NCI-H345 (cell line): ENCODE measurements at places on chromosomes 7 and 10.

DNA sequence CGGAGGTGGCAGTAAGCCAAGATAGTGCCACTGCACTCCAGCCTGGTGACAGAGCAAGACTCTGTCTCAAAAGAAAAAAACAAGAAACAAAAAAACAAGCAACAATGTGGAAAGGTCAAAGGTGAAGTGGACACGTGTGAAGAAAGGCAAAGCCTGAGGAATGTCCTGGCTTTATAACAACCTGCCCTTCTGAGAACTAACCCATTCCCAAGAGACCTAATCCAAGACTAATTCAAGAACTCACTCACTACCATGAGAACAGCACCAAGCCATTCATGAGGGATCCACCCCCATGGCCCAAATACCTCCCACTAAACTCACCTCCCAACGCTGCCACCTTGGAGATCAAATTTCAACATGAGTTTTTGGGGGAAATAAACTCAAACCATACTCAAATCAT, 47.5 kb upstream of the KIF5B start:
- DNase-seq, result no peak

DNA sequence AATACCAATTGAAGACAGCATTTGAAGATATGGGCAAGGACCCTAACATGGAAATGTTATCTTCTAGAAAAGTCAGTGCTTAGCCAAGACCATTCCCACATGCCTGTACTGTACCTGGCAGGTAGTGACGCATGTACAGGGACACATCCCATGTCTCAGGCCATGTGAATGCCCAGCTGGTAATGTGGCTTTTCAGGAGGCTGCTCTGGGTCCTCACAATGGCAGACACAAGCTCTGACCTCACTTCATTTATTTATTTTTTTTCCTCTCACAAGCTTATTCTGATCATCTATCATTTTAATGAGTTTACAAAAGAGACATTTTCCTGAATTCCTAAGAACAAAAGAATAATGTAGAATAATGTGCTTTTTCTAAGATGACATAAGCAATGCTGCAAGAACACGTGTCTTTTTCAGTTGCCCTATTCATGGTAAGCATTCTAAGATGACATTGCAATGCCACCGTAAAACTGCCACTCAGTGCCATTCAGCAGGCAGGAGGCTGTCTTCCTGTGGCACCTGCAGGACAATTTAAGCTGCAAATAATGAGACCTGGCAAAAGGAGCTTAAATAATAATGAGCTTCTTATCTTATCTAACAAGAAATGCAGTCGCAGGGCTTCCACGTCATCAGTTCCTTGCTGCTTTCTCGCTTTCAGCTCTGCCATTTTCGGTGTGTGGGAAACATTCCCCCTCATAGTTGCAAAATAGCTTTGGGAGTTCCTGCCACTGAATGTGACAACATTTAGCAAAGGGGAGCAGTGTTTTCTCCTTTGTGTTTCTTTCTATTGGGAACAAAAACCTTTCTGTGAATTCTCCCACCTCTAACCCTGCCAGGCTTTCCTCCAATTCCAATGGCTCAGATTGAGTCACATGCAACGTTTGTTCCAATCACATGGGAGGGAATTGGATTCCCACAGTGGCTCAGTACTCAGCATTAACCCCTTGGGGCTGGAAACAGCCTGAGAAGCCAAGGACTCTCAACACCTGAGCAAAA, 113.0 kb downstream of the SEC23IP start:
- DNase-seq, result no peak

DNA sequence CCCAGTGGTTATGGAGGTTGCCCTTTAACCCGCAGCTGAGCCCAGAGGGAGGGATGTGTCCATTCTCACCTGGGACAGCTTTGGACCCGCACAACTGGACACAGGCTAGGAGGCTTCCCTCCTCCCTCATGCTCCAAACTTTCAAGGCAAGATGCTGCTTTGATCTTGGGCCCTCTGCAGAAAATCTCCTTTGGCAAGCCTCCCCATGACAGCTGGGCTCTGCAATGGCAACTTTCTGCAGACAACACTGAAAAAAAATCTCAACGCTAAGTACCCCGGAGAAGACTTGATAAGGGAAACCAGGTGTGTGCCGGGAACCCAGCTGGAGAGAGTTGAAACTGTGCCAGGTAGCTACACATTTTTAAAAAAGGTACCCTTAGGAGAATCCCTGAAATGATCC, 610.1 kb downstream of the LRMDA start:
- no peak for DNase-seq

DNA sequence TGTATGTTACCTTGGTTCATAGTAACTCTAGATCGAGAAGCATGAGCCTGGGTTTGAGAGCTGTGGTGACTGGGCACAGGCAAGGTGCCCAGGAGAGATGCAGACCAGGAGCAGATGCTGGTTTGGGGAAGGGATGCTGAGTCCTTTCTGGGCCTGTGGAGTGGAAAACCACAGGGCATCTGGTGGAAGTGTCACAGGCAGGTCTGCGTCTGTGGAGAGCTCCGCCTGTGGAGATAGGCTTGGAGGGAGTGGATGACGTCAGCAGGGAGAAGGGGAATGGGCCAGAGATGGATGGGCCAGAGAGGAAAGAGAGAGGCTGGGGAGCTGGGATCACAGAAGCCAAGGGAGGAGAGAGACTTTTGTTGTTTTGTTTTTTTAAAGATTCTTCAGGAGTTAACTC, 14.8 kb downstream of the CYP26A1 start:
- no peak for DNase-seq

DNA sequence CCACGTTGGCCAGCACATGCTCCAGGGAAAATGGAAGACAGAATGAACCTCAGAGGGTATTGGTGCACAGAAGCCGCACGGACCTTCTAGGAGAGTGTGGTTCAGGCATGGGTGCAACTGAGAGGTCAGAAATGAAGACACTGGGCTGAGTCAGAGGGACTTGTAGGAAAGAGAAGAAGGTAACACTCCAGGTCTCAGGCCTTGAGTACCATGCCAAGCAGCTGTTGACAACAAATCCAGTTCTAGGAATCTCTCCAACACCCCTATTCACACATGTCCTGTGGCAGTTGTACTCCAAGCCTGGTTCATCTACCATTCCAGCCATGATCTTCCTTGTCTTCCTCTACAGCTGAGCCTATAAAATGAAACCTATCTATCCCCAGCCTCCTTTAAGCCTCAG, 251.6 kb downstream of the USP6NL start:
- no peak for DNase-seq

DNA sequence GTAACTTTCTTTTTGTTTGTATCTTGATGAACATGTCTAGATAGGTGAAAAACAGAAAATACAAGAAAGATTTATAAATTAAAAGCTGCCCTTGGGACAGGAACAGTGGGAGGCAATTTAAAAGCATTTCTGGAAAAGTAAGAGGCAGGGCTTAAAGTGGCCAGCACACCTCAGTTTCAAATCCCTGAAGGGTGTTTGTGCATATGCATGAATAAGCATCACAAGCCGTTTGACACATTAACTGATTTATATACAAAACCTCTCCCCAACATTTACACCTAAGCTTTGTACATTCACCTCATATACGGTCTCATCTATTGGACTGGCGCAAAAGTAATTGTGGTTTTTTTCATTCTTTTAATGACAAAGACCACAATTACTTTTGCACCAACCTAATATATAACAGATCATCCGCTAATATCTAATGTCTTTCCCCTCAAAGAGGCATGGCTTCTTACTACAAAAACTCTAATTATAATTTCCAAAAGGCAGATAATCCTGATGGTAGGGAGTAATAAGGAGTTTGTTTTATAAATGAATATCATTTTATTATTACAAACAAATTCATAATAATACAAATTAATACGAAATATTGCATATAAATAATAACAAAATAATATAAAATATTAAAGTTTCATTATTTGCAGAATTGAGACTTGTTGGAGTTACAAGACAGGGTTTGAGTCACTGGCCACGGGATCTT, 48.3 kb downstream of the LRGUK start:
- DNase-seq, result no peak

DNA sequence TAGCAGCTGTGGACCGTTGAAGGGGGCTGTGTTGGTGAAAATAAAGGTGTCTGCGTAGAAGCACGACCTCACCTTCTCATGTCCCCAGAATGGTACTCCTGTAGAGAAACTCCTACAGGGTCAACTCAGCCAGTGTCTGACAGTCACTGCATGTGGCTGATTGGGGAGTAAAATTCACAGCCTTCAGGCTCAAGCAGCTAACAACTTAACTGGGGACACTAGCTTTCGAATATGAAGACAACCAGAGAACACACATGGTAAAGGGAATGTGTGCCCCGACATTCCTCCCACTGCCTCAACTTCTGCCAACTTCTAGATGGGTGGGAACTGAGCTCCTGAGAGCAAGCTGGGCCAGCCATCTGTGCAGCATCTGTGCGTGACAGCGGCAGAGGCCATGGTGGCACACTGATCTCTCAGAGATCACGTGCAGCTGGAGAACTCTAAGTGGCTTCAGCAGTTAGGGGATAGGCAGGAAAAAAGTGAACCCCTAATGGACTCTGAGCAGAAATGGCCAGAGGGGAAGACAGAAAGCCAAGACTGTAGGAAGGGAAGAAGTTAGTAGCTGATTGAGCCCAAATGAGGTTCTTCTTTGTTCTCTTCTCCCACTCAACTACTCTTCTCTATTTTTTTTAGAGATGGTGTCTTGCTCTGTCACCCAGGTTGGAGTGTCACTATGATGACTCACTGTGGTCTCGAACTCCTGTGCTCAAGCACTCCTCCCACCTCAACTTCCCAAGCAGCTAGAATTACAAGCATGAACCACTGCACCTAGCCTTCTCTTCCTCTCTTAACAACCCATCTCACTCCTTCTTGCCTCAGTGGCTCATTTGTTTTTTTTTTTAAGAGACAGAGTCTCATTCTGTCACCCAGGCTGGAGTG, 280.8 kb downstream of the ZEB1 start:
- DNase-seq, result no peak

DNA sequence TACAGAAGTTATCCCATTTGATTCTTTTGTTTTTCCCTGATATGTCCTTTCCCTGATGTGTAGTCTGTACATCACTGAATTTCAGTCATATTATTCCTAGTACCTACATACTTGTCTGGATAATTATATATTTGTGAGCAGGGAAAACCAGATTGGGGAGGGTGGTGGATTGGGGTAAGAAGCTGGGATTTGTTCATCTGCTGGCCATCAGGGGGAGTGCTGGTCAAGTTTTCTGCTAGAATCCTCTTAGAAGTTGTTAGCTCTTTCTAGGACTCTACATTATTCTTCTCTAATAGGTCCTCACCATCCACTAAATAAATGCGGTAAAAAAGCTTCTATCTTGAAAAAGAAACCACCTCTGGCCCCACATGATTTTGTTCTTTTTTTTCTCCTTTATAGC, 232.7 kb upstream of the TAC1 start:
- DNase-seq, result peak; percentile 49

DNA sequence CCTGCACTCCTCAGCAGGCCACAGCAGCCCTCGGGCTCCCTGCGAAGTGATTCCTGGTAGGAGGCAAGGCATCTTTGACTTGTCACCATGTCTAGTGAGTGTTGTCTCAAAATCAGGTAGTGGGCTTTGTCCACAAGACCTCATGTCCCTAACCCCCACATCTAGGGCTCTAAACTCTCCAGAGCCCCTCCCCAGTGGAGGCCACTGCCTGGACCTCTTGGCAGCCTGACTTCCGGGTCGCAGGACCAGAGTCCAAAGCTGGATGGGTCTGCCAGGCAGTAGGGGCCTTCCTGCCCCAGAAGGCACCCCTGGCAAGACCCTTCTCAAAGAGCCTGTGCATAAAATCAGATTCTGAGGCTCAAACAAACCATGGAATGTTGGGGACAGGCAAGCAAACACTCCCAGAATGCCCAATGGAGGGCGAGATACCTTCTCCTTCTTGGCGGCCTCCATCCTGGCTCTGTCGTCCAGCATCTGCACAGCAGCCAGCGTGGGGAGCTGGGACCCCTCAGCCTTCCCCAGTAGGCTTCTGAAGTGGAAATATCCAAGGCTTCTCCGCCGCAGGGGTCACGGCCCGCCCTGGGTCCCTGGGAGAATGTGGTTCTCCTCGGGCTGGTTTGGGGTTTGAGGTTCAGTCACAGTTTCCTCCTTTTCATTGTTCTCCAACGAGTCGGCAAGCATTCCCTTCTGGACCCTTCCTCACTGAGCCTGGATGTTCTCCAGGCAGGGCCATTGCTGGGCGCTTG, 586 bp downstream of the GCK start:
- no peak for DNase-seq

DNA sequence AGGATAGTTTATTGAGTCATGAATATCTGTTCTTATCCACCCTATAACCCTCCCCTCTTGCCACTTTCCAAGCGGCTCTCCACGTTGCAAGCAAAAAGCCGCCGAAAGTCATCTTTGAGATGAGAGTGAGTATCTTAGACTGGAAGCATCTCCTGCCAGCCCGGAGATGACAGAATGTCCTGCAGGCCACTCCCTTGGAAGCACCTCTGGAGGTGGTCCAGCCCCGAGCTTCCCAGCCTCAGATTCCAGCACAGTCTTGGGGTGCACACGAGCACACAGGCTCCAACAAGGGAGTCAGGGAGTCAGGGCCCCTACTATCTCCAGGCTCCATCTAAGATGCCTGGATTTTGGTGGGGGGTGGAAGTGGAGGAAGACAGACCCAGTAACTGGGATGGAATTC, 5.5 kb upstream of the ELN start:
- no peak for DNase-seq

DNA sequence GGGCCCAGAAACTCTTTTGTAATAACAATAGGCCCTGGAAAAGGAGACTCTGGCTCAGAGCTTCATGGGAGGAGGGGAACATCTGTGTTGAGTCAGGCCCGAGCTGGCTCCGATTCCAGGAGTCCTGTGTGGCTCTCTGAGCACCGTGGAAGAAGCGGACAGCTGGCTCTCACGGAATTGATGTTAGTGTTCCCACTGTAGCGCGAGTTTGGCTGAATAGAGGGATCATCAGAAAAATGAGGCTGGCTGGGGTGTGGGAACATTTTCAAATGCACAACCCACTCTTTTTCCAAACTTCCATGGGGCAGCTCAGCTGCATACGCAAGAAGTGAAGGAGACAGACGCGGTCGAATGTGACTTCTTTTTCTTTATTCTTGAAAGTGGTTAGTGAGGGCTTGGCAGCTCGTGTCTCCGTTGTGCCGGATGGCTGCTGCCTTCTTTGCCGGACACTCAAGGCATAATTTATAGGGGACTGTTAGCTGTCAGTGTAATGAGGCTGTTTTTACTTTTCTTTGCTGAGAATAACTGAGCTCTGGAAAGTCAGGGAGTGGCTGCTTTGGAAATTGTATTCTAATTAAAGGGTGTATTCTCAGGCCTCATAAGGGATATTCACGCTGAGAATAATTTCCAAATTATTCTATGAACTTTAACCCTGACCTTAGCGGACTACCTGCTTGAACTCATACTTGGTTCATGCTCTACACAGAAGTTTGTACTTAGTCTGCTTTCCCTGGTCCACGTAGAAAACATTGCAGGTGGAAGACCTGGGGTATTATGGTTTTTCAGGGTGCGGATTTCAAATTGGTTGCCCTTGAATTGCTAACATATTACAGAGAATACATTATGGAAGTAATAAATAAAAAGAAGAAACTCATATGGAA, 23.1 kb downstream of the MDFIC start:
- no peak for DNase-seq
